ENCODE measurements at places on chromosomes 2 and 18.

GRCh38 chr2:216406826-216407225 is 5.5 kb upstream of the SMARCAL1 start:
- no peak for DNase-seq

DNA sequence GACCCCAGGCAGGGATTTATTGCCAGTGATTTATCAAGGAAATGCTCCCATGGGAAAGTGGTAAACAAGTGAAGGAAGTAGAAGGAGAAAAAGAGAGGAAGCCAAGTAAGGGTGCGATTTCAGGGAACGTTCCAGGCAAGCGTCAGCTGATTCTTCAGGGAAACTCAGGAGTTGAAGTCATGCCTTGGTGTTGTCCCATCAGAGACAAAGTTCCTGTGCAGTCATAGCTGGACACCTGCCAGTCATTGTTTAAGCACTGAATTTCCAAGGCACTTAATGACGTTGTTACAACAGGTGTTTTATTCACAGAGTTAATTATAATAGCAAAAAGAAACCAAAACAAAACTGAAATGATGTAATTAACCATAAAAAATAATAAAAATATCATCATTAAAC is 381.8 kb upstream of the CRIM1 start:
- DNase-seq, result no peak

DNA sequence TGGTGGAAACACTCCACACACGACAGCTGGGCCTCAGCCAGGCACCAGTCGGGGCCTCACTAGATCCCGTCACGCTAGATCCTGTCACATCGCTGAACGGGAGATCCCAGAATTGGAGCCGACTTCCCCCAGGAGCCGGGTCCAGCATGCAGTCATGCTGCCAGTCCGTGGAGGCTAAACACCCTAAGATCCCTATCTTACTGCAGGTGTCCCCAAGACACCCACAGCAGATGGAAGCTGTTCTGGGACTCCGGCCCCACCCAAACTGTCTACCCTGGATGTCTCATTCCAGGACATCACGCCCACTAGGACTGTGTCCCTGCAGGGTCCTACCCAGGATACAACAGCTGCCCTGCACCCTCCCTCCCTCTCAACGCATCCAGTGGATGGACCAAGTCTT is 23.4 kb downstream of the ZNF516 start:
- DNase-seq, result no peak

DNA sequence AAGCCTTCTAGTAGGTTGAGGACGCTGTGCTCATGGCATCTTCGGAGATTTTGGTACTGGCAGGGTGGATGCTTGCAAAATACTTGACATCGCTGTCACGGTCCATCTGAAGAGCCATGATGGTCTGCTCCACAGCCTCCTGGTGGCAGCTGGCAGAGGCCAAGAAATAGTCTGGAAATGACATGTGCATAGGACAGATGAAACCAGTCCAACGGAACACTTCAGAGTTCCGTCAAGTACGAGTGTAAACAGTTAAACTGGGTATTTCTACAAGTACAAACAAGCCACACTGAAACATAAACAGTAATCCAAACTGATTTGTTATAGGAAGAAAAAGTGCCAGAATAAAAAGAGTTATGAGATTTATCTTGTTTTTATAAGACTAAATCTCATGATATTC is 66.6 kb downstream of the PPP4R1 start:
- DNase-seq, result no peak
